ENCODE measurements at places on chromosomes 4 and X.

DNA sequence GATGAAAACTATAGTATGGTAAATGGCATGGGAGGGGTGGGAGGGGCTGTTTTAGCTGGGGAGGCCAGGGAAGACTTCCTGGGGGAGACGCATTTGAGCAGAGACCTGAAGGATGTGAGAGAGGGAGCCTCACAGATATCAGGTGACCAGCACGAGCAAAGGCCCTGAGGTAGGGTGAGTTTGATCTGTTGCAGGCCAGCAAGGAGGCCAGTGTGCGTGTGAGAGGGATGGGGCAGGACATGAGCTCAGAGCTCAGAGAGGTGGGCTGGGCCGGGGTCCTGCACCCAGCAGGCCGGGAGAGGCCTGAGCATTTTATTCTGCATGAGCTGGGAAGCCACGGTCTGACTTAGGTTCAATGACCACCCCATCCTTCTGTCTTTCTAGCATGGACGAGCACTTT is 80.0 kb downstream of the PPP2R2C start:
- DNase-seq = no peak

- no peak for DNase-seq
These were observed 228.4 kb downstream of the DHRSX start for GRCh38 chrX:2272337-2272736.

DNA sequence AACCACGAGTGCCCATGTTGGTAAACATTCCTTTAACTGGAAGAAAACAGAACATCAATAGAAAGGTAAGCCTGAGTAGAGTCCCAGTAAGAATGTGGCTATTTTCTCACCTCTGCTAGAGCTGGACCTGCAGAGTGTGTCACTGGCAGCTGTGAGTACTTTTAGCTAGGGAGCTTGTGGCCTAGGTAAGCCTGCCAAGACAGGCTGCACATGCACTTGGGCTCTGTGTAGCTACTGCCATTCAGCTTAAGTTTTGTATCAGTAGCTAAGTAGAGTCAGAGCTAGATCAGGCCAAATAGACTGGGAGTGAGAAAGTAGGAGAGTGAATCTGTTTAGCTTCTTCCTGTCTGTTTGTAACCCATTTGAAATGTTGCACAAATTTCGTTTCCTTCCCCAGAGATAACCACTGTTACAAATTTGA is 35.3 kb downstream of the RBPJ start:
- DNase-seq = no peak

- no peak for DNase-seq
These were observed 385.7 kb upstream of the EPHA5 start for GRCh38 chr4:66055999-66056398.

All from stimulated activated CD8-positive, alpha-beta memory T cell treated with anti-CD3 and anti-CD28 coated beads, Interleukin-7, amount 100 ng/mL, for 1 hour (primary cell).